AG08396 (cell line): ENCODE measurements at places on chromosomes 13 and 19.

GRCh38 chr19:49776371-49776764, 9.6 kb downstream of the AP2A1 start:
- no peak for DNase-seq

DNA sequence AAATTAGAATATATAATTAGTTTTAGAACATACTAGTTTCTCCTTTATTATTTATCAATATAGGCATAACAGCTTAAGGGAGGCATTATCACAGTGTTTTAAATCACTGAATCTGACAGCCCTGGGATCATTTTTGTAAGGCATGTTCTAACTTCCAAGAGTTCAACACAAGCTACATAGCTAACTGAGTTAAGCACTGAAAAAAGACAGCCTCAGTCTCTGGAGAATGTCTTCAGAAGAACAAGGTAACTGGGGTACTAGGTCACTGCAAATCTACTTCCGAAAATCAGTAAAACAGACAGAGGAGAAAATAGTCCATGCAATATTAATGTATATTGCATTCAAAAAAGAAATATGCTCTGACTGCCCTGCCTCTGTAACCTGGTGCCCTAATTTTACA, 502.1 kb downstream of the RFC3 start:
- DNase-seq = no peak

DNA sequence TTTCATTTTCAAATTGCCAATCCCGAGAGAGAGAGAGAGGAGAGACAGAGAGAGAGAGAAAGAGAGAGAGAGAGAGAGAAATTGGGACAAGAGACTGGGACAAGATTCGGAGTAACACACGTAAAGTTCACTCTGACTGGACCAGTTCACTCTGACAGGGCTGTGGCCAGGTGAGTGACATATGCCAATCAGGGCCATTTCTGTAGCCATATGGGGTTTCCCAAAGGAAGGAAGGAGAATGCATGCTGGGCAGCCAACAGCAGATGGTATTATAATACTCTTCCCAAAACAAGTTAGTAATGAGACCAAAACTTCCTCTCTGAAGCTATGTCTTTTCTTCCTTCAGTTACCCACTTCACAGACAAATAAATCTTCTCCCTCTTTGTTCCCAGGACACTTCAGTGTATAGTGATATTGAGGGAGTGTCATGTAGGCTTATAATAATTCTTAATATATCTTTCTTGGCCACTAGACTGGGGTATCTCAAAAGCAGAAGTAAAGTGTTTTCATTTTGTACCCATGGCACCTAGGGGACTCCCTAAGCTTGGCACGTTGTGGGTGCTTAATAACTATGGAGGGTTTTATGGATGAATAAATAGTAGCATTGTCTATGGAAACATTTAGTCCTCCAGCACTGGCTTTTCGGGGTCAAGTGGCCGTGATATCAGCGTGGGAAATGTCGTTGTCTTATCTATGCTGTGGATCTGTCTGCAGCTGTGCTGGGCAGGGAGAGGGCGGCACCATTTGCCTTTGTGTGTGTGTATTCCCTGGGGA, 51.6 kb downstream of the SERP2 start:
- no peak for DNase-seq

GRCh38 chr13:28655561-28655960, 3.4 kb upstream of the POMP start:
- DNase-seq = peak; percentile 57

DNA sequence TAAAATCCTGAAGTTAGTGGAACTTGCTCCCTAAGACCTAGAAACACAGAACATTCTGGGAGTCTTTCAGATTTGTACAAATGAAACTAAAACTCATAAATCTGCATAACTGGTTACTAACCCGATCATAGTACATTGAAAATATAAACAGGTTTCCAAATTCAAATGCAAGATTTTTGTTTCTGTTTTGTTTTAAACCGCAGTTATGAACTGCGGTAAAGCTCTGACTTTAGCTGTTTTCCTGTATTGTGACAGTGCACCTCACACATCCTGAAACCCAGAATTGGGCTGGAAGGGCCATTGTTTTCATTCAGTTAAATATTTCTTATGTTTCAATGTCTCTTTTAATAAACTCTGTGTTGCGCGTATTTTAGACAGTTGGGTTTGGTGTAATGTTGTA, 204.7 kb downstream of the SHISA2 start:
- DNase-seq = no peak

DNA sequence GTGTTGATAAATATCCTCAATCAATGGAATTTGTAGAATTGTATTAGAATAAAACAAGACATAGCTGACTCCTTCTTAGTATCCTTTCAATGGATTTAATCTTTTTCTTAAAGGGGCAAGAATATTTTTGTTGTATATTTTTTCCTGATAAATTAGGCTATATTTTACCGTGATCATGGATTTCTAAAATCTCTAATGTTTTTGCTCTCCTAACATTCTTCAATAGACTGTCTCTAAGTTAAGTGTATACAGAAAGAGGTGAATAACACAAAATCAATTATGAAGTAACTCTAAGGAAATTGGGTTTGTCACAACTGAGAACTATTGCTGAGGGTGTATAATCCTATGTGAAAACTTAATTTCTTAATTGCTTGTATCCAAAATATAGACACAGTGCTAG, at the start of gene OR7E24:
Gene OR7E24, plus strand, starts transcription at position 301 of the 400 bp plus-strand sequence. CDS start 114 bp downstream, outside the sequence.
- DNase-seq = no peak
